Activated B cell treated with CpG ODN at 0.5 μM for 24 hours (primary cell): ENCODE measurements at places on chromosomes 7 and 10. TPM values are rescaled to one million over a fixed set of nuclear protein-coding genes. Genes with fewer than 3 reads are reported as not detected.

- DNase-seq, result no peak
Measured at GRCh38 chr7:29606830-29607229, 43.2 kb downstream of the PRR15 start.

The IFIT1B gene
- total RNA-seq, result not detected in 2 replicates

The SH3PXD2A gene
- total RNA-seq, result 15.7 and 18.2 TPM in 2 replicates

DNA sequence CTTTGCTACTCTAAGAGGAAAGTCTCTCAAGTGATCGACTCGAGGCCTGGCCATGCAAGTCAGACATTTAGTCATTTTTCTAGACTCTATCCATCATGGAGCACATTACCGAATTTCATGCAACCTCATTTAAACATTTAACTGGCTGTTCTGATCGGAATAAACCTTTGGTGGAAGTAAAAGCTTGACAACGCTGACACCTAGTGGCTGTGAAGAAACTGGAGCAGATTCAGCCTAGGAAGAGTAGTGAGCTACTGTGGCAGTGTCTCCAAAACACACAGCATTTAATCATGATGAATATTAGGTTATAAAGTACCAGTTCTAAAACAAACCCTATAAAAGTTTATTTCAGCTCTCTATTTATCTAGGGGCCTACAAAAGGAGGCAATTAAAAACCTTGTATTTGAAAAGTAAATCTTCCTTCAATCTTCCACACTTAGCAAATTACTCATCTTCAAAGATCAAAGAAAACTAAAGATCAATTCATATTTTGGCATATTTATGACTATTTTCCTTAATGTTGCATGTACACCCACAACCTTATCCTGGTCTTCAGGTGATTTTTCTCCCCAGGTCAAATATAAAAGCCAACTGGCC is 175.0 kb downstream of the CTNNA3 start:
- no peak for DNase-seq

DNA sequence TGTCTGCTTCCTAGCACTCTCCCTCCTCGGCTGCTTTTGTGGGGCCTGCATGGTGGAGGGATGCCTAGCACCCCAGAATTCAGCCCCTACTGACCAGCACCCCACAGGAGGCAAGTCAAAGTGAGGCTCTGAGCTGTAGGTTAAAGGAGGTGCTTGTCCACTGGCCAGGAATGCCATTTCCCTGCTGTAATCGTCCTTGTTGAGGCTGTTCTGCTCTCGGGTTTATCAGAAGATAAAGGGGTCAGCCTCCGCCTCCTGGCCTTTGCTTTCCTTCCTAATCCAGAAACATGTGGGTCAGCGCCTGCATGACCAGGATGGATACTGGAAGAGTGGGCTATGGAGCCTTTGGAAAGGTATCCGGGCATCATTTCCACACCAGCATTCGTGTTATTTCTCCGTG is 98.9 kb downstream of the MKI67 start:
- DNase-seq, result no peak

GRCh38 chr7:94183891-94184290 is 179.7 kb upstream of the BET1 start:
- no peak for DNase-seq

DNA sequence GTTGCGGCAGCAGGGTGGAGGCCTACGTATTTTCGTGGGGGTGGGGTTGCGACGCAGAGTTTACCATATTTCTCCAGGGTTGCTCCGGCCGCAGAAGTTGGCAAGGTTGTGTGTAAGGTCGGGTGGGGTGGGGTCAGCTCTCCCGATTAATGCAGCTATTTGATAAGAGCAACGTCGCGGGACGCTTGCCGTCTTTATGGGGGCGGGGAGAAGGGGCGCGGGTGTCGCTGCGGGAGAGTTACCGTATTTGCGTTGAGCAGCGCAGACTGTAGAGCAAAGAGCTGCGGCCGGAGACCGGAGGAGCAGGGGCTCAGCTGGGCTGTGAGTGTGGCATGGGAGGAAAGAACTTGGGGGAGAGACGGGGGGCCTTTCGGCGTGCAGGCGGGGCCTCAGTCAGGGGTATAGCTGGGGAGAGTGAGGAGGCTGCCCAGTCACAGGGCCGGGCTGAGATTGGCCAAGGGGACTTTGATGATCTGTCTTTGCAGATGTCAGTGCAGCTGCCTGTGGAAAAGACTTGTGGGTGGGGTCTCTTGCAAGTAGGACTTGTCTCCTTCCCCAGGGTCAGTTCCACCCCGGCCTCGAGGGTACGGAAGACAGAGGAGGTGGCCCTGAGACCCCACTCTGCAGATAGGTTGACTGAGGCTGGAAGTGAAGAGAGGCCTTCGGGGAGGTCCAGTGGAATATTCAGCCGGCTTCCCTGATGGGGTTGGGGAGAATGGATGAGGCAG is 26.6 kb downstream of the ZNF775 start:
- DNase-seq, result peak; percentile 55

DNA sequence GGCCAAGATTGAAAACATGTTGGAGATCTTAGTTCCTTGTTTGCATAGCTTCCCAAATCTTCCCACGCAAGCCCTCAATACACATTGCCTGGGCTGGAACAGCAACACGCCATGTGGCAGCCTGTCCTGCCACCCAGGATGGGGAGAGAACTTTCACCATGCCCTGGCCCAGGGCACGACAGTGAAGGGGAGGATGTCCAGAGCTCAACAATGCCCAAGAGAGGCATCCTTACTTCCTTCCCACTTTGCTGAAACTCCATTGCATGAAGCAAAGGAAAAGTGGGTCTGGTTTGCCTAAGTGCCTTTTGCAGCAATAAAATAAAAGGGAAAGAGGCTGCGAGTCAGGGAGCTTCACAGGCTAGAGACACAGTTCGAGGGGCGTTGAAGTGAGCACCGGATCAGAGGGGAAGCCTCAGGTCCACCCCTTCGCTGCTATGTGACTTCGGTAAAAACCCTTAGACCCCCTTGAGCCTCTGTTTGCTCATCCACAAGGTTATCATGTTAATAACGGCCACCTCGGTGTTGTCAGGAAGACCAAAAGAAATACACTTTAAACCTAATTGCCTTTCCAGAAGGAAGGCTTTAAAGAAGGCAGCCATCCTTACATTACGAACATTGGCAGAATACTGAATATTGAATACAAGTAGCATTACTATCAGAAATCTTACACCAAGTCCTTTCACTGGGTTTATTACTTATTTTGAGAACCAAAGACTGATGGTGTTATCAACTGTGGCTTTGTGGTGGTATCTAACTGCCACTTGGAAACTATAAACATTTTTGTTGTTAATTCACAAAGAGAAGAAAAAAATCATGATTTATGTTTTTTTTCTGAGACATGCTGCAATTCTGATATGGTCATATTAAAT is 133.3 kb downstream of the ICA1 start:
- no peak for DNase-seq

DNA sequence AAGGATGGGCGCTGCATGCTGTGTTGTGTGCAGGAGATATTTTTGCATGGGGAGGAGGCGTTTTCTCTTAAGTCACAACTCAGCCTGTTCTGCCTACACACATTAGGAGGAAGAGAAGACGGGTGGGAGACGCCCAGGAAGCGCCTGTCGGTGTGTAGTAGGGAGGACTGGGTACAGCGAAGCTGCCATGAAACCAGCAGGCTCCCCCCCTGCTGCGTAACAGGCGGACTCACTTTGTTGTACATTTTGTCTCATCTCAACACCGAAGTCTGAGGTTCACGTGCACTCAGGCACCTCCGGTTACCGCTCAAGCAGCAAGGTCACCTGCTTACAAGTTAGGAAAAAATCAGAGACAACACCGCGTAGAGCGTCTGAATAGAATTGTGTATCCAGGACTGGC is 56.3 kb downstream of the CRTAC1 start:
- DNase-seq, result no peak

The CPA5 gene
- not detected in 2 replicates for total RNA-seq

DNA sequence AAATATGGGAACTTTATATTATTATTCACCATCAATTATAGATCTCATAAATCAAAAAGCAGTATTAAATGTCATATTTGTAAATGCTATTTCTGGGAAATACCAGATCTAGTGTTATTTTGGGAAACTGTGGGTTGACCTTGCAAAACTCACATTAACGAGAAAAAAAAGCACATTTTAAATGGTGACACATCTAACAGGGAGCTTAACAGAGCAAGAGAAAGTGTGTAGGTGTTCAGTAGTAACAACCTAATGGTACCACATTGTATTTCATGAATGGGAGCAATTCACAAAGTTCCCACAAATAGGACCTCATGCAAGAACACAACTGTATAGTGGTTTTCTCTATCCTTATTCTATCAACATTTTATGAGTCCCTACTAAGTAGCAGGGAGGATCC is 26.2 kb upstream of the HDAC9 start:
- DNase-seq, result no peak

The TDRD1 gene
- total RNA-seq, result 0.33 and 0.59 TPM in 2 replicates

DNA sequence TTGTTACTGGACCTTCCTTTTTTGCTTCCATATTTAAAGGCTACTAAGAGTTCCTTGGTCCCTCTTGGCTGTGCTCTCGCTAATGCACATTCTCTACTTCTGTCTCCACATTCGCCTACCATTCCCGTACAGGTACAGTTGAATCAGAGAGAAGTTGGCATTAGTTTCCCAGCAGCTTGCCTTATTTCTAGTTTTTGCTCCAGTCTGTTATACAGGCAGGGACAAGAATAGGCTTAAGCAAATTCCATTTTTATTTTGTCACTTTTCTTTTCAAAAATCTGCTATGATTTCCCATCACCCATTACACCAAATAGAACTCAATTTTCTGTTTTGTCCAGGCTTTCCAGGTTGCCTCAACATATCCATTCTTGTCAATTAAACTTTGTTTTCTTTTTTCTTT is 29.9 kb downstream of the DYNC1I1 start:
- no peak for DNase-seq

The LIPF gene
- total RNA-seq, result not detected in 2 replicates

DNA sequence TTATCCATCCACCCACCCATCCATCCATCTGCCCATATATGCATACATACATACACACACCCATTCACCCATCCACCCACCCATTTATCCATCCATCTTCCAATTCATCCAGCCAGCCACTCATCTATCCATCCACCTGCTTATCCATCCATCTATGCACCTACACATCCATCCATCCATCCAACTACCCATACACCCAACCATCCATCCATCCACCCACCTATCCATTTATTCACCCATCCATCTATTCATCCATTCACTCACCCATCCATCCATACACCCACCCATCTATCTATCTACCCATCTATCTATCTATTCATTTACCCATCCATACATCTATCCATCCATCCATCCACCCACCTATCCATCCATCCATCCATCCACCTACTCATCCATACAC is 17.3 kb downstream of the TMEM72 start:
- DNase-seq, result no peak

The FHIP2A gene
- 16.5 and 20.2 TPM in 2 replicates for total RNA-seq

- no peak for DNase-seq
Measured at GRCh38 chr7:81802251-81802650, 32.4 kb upstream of the HGF start.

The FAM237B gene
- total RNA-seq, result not detected in 2 replicates

- DNase-seq, result no peak
Measured at GRCh38 chr10:43057831-43058340, 19.0 kb upstream of the RET start.

GRCh38 chr7:92251181-92251580 is 5.4 kb downstream of the ANKIB1 start:
- DNase-seq, result no peak

- no peak for DNase-seq
Measured at GRCh38 chr10:127833804-127834203, 58.9 kb downstream of the CLRN3 start.

The SHOC2 gene
- total RNA-seq, result 92.7 and 106 TPM in 2 replicates

GRCh38 chr7:152633504-152633903 is 42.4 kb downstream of the XRCC2 start:
- no peak for DNase-seq

The EDRF1 gene
- total RNA-seq, result 41.6 and 52.7 TPM in 2 replicates

The MYPN gene
- total RNA-seq, result not detected in 2 replicates
